ENCODE measurements at places on chromosomes 7 and 10.
A peak's percentile ranks its signal among the peaks of the same experiment; 100 is the strongest.

DNA sequence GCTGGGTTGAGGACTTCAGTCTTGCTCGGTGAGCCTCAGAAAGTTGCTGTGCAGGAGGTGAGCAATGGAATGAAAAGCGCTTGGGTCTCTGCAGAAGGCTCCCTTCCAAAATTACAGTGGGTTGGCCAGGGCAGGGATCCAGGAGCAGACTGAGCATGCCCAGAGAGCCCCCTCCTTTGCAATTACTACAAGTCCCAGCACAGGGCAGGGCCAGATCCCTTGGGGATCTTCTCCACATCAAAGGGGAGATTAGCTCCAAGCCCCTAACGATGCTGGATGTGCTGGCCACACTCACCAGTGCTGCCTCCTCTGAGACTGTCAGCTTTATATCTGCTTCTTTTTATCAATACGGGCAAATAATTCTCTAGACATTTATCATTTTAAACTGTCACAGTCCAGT, 337.5 kb downstream of the RPS24 start:
- no peak for DNase-seq

GRCh38 chr10:69574571-69574978, 1.4 kb upstream of the NEUROG3 start:
- no peak for DNase-seq

GRCh38 chr7:42461537-42461936, 224.5 kb upstream of the GLI3 start:
- no peak for DNase-seq

GRCh38 chr7:116211006-116211912, 920 bp downstream of the TES start:
- peak; percentile 54 for DNase-seq

DNA sequence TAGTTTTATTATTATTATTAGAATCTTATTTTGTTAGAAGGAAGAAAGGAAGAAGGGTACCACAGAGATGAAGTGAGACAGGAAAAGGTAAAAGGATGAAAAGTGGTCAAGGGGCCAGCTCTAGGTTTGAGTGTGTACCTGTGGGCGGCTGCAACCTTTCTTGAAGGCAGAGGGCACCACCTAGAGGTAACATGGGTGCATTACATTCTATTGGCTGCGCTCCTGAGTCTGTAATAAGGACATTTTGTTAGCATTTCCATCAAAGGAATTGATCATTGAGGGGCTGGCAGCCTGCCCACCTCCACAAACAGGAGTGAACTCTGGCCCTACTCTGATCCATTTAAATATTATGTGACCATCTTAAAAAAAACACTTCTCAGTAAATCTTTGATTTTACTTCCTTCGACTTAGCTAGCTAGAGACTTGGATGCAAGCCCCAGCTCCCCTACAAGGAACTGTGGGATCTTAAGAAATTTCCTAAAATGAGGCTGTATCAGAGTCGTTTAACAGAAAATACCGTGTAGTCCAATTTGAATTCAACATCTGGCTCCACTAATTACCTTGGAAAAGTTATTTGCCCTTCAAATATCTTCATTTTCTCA, 610.4 kb downstream of the IPMK start:
- no peak for DNase-seq

DNA sequence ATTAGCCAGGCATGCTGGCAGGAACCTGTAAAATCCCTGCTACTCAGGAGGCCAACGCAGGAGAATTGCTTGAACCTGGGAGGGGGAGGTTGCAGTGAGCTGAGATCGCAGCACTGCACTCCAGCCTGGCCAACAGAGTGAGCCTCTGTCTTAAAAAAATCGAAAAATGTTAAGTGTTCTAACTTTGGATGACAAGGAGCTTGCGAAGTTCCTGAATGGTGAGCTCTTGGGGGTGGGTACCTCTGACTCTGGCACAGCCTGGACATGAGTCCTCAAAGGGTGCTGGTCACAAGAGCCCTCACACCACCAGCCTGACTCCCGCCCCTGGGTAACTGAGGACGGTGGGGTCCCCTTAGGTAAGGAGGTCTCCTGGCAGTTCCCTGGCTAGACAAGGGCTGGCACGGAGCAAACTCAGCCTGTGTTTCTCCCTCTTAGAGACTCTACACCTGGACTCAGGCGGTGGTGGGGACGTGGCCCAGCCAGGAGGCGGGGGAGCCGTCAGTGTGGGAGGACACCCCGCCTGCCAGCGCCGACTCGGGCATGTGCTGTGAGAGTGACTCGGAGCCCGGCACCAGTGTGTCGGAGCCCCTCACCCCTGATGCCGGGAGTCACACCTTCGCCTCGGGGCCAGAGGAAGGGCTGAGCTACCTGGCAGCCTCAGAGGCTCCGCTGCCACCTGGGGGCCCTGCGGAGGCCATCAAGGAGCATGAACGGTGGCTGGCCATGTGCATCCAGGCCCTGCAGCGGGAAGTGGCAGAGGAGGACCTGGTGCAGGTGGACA, 24.1 kb downstream of the AMZ1 start:
- DNase-seq, result no peak

- DNase-seq, result no peak
Observed at GRCh38 chr10:124692100-124692446, 52.1 kb downstream of the FAM53B start.

- DNase-seq, result no peak
Observed at GRCh38 chr10:27618036-27618615, 114.0 kb downstream of the RAB18 start.

DNA sequence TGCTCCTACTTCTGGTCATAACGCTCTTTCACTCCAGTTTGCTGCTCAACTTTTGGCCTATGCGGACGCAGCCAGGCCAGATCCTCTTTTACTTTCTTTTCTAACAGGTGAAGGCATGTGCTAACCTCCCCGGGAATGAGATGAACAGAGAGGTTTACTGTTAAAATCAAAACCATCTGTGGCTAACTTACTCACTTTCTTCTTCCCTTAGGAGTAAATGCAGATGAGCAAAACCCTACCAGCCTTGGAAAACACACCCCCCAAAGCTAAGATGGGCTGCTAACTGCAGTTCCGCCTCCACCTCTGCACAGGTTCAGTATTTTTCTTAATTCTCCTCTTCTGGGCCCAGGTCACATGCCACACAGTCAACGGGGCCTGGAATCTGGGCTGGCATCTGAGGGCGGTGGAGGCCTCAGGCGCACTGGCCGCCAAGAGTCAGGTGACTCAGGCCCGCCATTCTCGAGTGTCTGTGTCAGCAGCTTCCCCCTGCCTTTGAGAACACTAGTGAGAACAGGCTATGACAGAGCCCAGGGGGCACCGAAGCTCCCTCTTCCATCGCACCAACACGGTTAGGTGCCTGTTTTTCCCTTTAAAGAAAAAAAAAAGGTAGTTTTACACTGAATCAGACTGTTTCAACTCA, 11.1 kb downstream of the FAM53B start:
- no peak for DNase-seq

DNA sequence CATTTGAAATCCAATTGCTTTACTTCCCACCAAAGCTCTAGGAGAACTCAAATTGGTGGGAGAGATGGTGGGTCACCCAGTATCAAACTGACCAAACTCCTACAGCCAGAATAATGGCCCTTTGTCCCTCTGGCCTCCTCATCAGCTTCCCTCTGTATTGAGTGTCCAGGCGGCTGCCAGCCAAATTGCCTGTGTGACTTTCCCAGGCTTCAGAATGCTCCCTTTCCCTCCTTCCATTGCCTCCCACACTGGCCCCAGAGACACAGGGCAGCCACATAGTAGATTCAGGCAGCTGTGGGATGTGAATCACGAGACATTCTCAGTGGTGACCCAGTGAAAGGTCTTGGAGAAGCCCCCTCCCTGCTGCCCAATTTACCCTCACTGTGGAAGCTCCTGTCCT, 12.7 kb upstream of the VDAC2 start:
- no peak for DNase-seq

- DNase-seq, result no peak
Observed at GRCh38 chr10:108801775-108802517, 1121.4 kb downstream of the XPNPEP1 start.

GRCh38 chr7:38318803-38319416, 45.5 kb upstream of the TARP start:
- no peak for DNase-seq

GRCh38 chr7:69122953-69123352, 475.3 kb upstream of the AUTS2 start:
- no peak for DNase-seq

DNA sequence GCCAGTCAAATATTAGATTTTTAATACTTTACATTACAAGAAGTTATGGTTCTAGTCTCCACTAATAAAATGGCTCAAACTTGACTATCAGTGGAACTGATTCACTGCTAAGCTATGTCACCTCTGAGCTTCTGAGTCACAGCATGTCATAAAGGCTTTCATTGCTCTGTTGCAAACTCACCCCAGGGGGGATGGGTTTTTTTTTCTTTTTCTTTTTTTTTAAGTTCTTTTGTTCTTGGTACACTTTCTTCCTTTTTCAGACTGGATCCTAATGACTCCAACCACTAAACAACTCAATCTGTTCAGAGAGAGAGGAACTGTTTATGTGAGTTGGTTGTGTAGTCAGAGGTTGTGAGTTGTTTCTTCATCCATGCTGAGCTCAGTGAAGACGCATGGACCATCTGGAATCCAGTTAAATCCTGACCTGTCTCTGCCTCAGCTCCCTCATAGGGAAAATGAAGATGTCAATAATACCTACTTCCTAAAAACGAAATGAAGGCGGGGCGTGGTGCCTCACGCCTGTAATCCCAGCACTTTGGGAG, 11.0 kb downstream of the MYOF start:
- no peak for DNase-seq

DNA sequence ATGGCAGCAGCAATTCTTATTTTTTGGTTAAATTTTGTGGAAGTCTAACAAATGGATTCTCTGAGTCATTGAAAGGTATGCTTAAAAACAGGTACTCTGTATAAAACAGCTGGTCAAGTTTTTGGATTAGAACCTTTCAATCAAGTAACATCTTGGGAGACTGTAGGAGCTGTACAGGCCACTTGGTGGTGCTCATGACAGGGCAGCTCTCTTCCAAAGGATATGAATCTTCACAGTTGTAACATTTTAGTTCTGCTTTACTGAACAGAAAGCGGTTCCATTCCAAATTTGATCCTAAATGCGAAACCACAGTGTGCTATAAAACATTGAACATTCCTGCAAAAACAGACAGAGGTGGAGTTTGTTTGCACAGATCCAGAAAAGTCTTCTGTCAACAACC, 44.5 kb upstream of the AGR3 start:
- DNase-seq, result no peak

DNA sequence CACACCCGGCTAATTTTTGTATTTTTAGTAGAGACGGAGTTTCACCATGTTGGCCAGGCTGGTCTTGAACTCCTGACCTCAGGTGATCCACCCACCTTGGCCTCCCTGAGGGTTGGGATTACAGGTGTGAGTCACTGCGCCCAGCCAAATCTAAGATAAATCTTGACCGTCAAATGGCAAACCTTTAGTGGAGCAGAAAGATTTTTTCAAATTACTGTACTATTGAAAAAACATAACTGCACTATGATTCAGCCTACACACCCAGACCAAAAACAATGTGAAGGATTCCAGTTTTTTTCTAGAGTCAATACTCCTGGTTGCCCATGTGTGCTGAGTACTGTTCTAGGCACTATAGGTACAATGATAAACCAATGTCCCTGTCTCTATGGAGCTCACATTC, 33.9 kb upstream of the SVIL start:
- DNase-seq, result no peak

- DNase-seq, result no peak
Observed at GRCh38 chr10:34776090-34776690, 38.9 kb downstream of the PARD3 start.

DNA sequence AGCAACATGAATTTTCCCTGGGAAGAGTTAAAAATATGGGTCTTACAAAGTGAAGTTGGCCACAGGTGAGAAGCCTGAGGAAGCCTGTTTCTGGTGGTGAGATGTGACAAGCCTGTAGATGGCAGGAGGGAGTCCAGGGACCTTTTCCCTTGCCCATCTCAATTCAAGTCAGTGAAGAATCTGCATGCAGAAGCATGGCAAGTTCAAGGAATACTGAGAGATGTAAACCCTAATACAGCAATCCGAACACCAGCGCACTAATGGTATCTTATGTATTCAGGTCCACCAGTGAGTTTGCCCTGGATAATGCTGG, 73.6 kb downstream of the RHOBTB1 start:
- no peak for DNase-seq
